MG63 (cell line): ENCODE measurements at places on chromosomes 4 and X. TPM values are rescaled to one million over a fixed set of nuclear protein-coding genes. Genes with fewer than 3 reads are reported as not detected.

The IL13RA1 gene
- total RNA-seq: 24.7 and 24.8 TPM in 2 replicates

The CD40LG gene
- total RNA-seq: not detected in 2 replicates

The FAM47B gene
- not detected in 2 replicates for total RNA-seq

The CXCL9 gene
- not detected in 2 replicates for total RNA-seq

The ARMCX2 gene
- total RNA-seq: 23.7 and 38.1 TPM in 2 replicates

The SUPT20HL1 gene
- not detected in 2 replicates for total RNA-seq

The SASH3 gene
- not detected in 2 replicates for total RNA-seq

The NWD2 gene
- not detected in 2 replicates for total RNA-seq

The GSX2 gene
- total RNA-seq: not detected in 2 replicates

The SMPX gene
- total RNA-seq: not detected in 2 replicates

The RIPPLY1 gene
- total RNA-seq: 2.4 TPM in 1 of 2 replicates, not detected in the other

The TBL1X gene
- 3.1 and 4.3 TPM in 2 replicates for total RNA-seq

The CC2D2A gene
- 1.2 and 1.8 TPM in 2 replicates for total RNA-seq

The VSIG1 gene
- total RNA-seq: not detected in 2 replicates

The SPP1 gene
- total RNA-seq: not detected in 2 replicates

The TEX13D gene
- not detected in 2 replicates for total RNA-seq

The F11 gene
- not detected in 2 replicates for total RNA-seq

The DTHD1 gene
- total RNA-seq: not detected in 2 replicates

The VEGFC gene
- total RNA-seq: 19.9 and 30.3 TPM in 2 replicates

The CABS1 gene
- not detected in 2 replicates for total RNA-seq

The LIMCH1 gene
- 34.6 and 49.4 TPM in 2 replicates for total RNA-seq

The ART3 gene
- total RNA-seq: not detected in 2 replicates

The EMCN gene
- total RNA-seq: not detected in 2 replicates

The NXF3 gene
- total RNA-seq: 0.63 TPM in 1 of 2 replicates, not detected in the other

The SMIM31 gene
- not detected in 2 replicates for total RNA-seq

The HAND2 gene
- 0.16 and 23.8 TPM in 2 replicates for total RNA-seq

The CT83 gene
- total RNA-seq: not detected in 2 replicates

The MAPK10 gene
- total RNA-seq: 0.03 and 0.17 TPM in 2 replicates

The CLRN2 gene
- total RNA-seq: not detected in 2 replicates

The GLRA2 gene
- not detected in 2 replicates for total RNA-seq

The MAGEA10 gene
- total RNA-seq: not detected in 2 replicates

The SOX3 gene
- total RNA-seq: not detected in 2 replicates

The ANTXR2 gene
- 4.7 and 5.6 TPM in 2 replicates for total RNA-seq

The ADD1 gene
- 62.5 and 77.3 TPM in 2 replicates for total RNA-seq

The FGFBP2 gene
- not detected in 2 replicates for total RNA-seq

The LNX1 gene
- total RNA-seq: 7.4 and 16.5 TPM in 2 replicates

The PABPC1L2B gene
- total RNA-seq: not detected in 2 replicates

The TBC1D1 gene
- total RNA-seq: 15.5 and 34.1 TPM in 2 replicates

The GLRA3 gene
- not detected in 2 replicates for total RNA-seq

The SSX1 gene
- not detected in 2 replicates for total RNA-seq

The ADRA2C gene
- 2.3 and 7.8 TPM in 2 replicates for total RNA-seq

The RBM46 gene
- not detected in 2 replicates for total RNA-seq

The HSPA4L gene
- 3.9 and 6.2 TPM in 2 replicates for total RNA-seq

The PAGE2 gene
- not detected in 2 replicates for total RNA-seq

The TEX11 gene
- total RNA-seq: not detected in 2 replicates

The SERTM2 gene
- not detected in 2 replicates for total RNA-seq

The USP17L19 gene
- total RNA-seq: not detected in 2 replicates

The AFM gene
- total RNA-seq: not detected in 2 replicates

The RPA4 gene
- 0.49 TPM in 1 of 2 replicates, not detected in the other for total RNA-seq

The MAGEA12 gene
- total RNA-seq: not detected in 2 replicates
